ENCODE measurements at places on chromosomes 12 and 14.
A peak's percentile ranks its signal among the peaks of the same experiment; 100 is the strongest.

DNA sequence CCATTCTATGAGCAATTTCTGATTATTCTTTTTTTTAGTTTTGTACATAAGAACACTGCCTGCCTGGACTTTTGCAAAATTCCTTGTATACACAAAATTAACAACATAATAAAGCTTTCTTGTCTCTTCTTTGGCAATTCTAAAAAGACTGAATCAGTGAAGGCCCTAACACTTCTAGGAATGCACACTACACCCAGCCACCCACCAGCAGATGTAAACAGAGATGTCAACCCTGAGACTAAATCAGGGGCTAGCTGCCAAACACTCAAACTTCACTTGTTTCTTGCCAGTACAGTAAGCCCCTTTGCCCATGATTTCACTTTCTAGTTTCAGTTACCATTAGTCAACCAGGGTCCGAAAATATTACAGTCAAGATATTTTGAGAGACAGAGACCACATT lies 15.5 kb downstream of the DCAF5 start:
- no peak for DNase-seq

DNA sequence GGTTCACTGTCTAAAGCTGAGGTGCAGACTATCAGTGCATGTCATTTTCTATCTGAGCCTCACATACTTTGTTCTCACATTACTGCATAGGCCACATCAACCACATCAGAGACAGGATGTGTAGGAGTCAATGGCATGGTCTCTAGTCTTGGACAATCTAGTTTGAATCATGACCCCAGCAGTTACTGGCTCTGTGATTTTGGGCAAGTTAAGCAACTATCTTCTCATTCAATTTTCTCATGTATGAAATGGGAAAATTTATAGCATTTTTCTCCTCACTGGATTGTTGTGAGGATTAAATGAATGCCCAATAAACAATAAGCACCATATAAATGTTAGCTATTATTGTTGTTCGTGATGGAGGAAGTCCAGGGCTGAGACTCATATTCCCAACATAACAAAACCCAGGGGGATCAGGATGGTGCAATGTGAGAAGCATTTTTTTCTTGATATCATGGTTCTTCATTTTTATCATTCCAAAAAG lies 432.6 kb downstream of the LRIG3 start:
- DNase-seq, result peak; percentile 45

- no peak for DNase-seq
Measured at GRCh38 chr12:16530268-16530850, 75.6 kb downstream of the LMO3 start.

GRCh38 chr14:44453433-44454171 lies 53.5 kb downstream of the FSCB start:
- DNase-seq, result no peak

GRCh38 chr12:4151362-4152121 lies 122.0 kb upstream of the CCND2 start:
- DNase-seq, result no peak

DNA sequence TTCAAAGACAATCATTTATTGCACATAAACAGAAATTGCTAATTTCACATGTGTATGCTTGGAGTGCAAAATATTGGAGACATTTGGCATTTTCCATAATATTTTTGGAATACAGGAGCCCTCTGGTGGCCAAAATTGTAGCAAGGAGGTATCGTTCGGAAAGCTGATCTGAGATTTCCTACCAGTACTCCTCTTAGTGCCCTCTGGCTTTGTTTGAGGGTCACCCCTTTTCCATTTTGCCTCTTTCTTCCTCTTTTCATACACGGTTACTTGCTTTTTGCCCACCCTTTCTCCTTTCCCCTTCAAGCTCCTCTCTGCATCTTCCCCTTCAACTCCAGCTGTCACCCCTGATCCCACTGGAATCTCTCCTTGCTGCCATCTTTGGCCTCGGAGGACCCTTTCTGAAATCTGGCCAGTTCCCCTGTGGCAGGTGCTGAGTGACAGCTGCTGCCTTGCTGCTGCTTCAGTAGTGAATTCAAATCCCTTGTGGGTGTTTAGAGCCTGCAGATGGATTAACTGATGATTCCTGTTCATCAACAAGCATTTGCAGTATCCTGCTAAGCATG lies 164.6 kb upstream of the PARP11 start:
- peak; percentile 55 for DNase-seq

- no peak for DNase-seq
Measured at GRCh38 chr12:57620245-57620935, 9.2 kb downstream of the ARHGEF25 start.

- DNase-seq, result no peak
Measured at GRCh38 chr14:72614365-72614764, 279.5 kb downstream of the DPF3 start.

GRCh38 chr14:22563987-22564386 lies 25.0 kb downstream of the DAD1 start:
- no peak for DNase-seq

DNA sequence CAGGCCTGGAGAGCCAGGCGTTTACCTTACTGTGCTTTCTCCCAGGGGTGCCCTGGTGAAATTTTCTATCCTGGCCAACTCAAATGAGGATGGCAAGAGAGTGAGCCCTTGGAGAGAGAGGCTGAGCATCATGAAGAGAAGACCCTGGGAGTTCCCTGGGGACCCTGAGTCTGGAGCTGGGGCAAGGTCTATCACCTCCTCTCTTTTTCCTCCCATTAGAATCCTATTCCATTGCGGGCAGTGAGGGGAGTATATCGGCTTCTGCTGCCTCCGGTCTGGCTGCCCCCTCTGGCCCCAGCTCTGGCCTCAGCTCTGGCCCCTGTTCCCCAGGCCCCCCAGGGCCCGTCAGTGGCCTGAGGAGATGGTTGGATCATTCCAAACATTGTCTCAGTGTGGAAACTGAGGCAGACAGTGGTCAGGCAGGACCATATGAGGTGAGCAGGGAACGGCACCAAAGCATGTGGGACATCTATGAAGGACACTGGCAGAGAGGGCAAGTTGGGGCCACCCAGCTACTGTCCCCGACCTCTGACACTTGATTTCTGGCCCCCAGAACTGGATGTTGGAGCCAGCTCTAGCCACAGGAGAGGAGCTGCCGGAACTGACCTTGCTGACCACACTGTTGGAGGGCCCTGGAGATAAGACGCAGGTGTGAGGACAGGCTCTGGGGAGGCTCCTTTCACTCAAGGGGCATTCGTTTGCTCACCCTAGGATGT lies 1.6 kb downstream of the ARHGEF25 start:
- no peak for DNase-seq

DNA sequence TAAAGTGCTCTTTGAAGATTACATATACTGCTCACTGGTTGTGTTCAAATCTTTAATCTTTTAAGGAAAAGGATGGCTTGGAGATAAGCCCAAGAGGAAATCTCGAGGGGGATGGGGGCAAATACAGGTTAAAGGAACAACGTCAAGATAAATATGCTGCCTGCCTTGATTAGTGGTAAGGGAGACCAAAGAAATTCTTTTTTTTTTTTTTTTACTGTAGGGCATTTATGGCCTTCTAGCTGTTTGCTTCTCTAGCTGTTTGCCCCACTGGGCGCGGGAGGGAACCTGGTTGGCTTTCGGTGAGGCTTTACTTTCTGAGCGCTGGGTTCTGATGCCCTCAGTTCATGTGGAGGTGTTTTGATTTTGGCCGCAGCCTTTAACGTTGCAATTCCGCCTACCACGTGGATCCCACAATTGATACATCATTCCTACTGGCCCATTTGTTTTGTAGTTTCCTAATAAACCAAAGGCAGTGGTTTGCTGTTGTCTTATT lies 5.7 kb downstream of the CCND2 start:
- DNase-seq, result no peak

DNA sequence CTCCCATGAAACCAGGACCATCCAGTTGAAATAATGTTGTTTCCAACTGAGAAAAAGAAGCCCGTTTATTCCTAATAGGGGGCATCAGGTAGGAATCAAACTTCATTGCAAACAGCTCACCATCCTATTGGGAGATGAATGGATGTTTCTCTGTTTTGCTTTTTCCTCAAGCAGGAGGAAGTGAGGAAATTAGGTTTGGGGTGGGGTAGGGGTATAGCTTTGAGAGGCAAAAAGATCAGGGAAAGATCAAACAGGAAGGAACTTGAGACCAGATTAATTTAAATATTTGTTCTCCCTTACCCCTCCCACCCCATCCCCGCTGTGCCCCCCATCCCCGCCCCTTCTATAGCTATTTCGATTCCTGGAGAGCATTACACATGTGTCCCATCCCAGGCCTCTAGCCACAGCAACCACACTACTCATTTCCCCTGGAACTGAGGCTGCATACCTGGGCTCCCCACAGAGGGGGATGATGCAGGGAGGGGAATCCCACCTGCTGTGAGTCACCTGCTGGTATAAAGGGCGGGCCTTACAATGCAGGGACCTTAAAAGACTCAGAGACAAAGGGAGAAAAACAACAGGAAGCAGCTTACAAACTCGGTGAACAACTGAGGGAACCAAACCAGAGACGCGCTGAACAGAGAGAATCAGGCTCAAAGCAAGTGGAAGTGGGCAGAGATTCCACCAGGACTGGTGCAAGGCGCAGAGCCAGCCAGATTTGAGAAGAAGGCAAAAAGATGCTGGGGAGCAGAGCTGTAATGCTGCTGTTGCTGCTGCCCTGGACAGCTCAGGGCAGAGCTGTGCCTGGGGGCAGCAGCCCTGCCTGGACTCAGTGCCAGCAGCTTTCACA lies at the start of gene IL23A:
IL23A (plus strand) TSS at position 577 of the 850 bp plus-strand sequence; CDS start at position 738, 161 bp downstream.
- no peak for DNase-seq

GRCh38 chr12:75754698-75755097 lies 243.3 kb upstream of the KRR1 start:
- peak; percentile 34 for DNase-seq

- peak; percentile 67 for DNase-seq
Measured at GRCh38 chr12:76274420-76275083, 73.7 kb downstream of the BBS10 start.

DNA sequence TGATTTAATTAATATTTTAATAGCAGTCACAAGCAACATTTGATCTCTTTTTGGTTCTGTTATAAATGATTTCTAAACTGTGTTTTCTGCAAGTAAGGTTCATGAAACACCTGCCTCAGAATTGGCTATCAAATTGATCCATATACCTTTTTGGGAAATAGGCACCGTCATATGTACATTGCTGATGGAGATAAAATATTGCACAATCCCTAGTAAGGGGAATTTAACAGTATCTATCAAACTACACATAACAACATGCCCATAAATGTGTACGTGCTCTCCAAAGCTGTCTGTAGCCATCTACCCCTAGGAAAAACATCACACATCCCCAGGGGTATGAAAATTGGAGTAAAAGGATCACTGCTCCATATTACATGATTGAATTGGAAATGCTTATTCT lies 167.3 kb upstream of the CPNE8 start:
- DNase-seq, result no peak

GRCh38 chr12:3257411-3257810 lies 180.2 kb downstream of the TSPAN9 start:
- DNase-seq, result no peak

DNA sequence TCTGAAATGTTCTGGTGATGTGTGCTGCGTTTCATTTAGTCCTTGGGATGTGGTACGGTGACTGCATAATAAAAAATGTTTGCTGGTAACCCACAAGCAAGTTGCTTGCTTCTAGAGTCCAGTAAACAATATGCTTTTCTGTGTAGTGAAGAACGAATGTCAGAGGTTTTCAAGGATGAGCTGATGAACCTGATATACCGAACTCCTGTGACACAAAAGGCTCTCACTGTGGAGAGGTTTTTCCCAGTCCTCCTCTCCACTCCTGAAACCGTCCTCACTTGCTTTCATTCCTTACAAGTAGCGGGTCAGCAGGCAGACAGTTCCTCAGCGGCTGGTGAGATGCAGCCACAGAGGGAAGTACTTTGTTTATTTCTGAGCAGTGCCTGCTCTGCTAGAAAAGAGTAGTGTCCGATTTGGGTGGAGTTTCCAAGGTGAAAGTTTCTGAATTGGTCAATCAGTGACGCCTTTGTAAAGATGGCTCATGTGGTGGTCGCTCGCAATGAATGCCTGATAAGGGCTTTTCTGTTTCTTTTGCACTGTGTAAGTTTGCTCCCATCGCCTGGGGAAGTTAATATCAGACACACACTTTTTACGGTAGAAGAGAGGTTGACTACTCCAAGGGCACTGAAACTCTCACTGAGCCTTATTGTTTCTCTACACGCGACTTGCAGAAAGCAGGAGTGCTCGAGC lies 3.0 kb downstream of the ETV6 start:
- peak; percentile 76 for DNase-seq

DNA sequence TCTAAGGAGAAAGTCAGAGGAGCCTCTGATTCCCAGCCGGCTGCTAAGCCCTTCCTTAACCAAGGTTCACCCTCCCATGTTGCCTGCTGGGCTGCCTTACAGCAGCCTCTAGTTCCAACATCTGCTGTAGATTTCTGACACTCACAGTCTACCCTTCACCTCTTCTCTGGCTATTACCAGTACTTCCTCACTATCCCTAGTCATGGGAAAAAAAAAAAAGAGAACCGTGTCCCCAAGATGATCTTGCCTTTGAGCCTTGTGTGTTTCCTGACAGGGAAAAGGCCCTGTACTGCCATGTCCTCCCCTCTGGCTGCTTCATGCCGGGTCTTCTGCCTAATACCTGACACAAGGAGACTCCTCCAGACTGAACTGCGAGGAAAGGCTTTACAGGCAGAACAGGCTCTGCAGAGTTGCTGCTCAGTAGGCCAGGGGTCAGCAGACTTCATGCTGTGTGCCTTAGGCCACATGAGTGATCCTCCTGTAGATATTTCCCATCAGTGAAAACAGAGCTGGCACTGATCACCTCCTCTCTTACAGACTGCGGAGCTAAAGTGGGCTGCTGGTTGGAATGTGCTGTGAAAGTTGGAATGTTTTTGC lies 46.8 kb downstream of the PRKCH start:
- DNase-seq, result no peak

GRCh38 chr14:102085948-102086708 lies 716 bp downstream of the HSP90AA1 start:
- peak; percentile 63 for DNase-seq

- peak; percentile 81 for DNase-seq
Measured at GRCh38 chr12:91111366-91112325, at the start of gene LUM. TSS of gene LUM (minus strand) at chr12:91111494. CDS start at chr12:91108979, 2,515 bp downstream.

DNA sequence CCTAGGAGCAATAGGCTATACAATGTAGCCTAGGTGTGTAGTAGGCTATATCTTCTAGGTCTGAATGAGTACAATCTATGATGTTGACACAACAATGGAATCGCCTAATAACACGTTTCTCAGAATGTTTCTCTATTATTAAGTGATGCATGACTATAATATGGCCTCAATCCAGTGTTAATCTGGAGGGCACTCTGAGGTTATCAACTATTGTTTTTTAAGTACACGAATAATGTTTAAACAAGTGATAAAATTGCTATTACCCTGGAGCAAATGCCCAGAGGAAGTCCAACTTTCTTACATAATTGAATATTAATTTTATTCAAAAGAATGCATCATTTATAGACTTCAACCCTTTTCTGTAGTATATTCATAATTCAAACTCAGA lies 16.4 kb upstream of the CNIH1 start:
- DNase-seq, result no peak

GRCh38 chr12:10211101-10211939 lies 1.4 kb upstream of the GABARAPL1 start:
- no peak for DNase-seq

- peak; percentile 75 for DNase-seq
Measured at GRCh38 chr14:65565948-65566347, 153.4 kb downstream of the FUT8 start.

GRCh38 chr12:113332688-113333417 lies 2.1 kb downstream of the SLC8B1 start:
- DNase-seq, result no peak

Measured in fibroblast of mammary gland (primary cell).